Cardiac ventricle fibroblast (primary cell): ENCODE measurements at places on chromosomes 2 and 18. TPM values are rescaled to one million over a fixed set of nuclear protein-coding genes. Genes with fewer than 3 reads are reported as not detected.

The SLC39A10 gene
- 20.1 and 20.3 TPM in 2 replicates for total RNA-seq

The TWIST2 gene
- total RNA-seq: 94.5 and 105 TPM in 2 replicates

The ASPRV1 gene
- total RNA-seq: 0.19 and 0.78 TPM in 2 replicates

The KIF3C gene
- total RNA-seq: 8.0 TPM in 2 replicates

The EFR3B gene
- total RNA-seq: 0.24 and 0.50 TPM in 2 replicates

The OSBPL1A gene
- 22.8 and 29.1 TPM in 2 replicates for total RNA-seq

The DYNAP gene
- not detected in 2 replicates for total RNA-seq

The GALNT14 gene
- 0.31 TPM in 1 of 2 replicates, not detected in the other for total RNA-seq

The KLHL14 gene
- total RNA-seq: not detected in 2 replicates

The SP5 gene
- total RNA-seq: not detected in 2 replicates

The CYS1 gene
- total RNA-seq: 1.2 and 2.1 TPM in 2 replicates

The ARHGAP25 gene
- 2.5 and 3.2 TPM in 2 replicates for total RNA-seq

The GREB1 gene
- 1.7 and 2.3 TPM in 2 replicates for total RNA-seq

The RTP5 gene
- total RNA-seq: not detected in 2 replicates

The NEU2 gene
- not detected in 2 replicates for total RNA-seq

The PTH2R gene
- total RNA-seq: 0.34 TPM in 1 of 2 replicates, not detected in the other

The TEX44 gene
- total RNA-seq: not detected in 2 replicates

The ST6GAL2 gene
- 2.7 and 4.7 TPM in 2 replicates for total RNA-seq

The MARCHF7 gene
- total RNA-seq: 45.9 and 69.5 TPM in 2 replicates

The CLEC4F gene
- total RNA-seq: not detected in 2 replicates

The AQP12B gene
- total RNA-seq: not detected in 2 replicates

The OR6B2 gene
- total RNA-seq: not detected in 2 replicates

The IFIH1 gene
- 5.2 and 5.4 TPM in 2 replicates for total RNA-seq

The GPR35 gene
- total RNA-seq: not detected in 2 replicates

The BMP10 gene
- total RNA-seq: not detected in 2 replicates

The PFN4 gene
- total RNA-seq: 0.69 TPM in 1 of 2 replicates, not detected in the other

The GRP gene
- not detected in 2 replicates for total RNA-seq

The EPB41L3 gene
- 20.2 and 29.3 TPM in 2 replicates for total RNA-seq

The HJURP gene
- total RNA-seq: 2.6 and 3.9 TPM in 2 replicates

The ZFP36L2 gene
- 90.6 and 98.1 TPM in 2 replicates for total RNA-seq

The PKP4 gene
- 8.9 and 10.0 TPM in 2 replicates for total RNA-seq

The CRYGA gene
- total RNA-seq: not detected in 2 replicates

The MAPK4 gene
- 0.10 TPM in 1 of 2 replicates, not detected in the other for total RNA-seq
